T-helper 2 cell treated with Interferon-gamma antibody and Interleukin-4, amounts not matched to agents 100 ng/mL and 5 ng/mL, for 36 hours (primary cell): ENCODE measurements at places on chromosomes 3 and 15. TPM values are rescaled to one million over a fixed set of nuclear protein-coding genes. Genes with fewer than 3 reads are reported as not detected.

Gene CADPS
- total RNA-seq: not detected in 2 replicates

Gene RAD51
- total RNA-seq: 64.7 and 64.9 TPM in 2 replicates

Gene GOLGA8R
- total RNA-seq: 9.1 and 10.2 TPM in 2 replicates

Gene CCRL2
- total RNA-seq: 3.5 and 4.1 TPM in 2 replicates

Gene DAZL
- total RNA-seq: 0.07 TPM in 1 of 2 replicates, not detected in the other

Gene CCR1
- 3.7 TPM in 2 replicates for total RNA-seq

Gene HYKK
- total RNA-seq: 0.77 and 1.2 TPM in 2 replicates

Gene PTX3
- 0.11 TPM in 1 of 2 replicates, not detected in the other for total RNA-seq

Gene RTP1
- not detected in 2 replicates for total RNA-seq

Gene ZMYND10
- total RNA-seq: 3.6 and 4.6 TPM in 2 replicates

Gene RAB8B
- total RNA-seq: 111 and 120 TPM in 2 replicates

Gene ZDHHC19
- total RNA-seq: not detected in 2 replicates

Gene AGBL1
- total RNA-seq: not detected in 2 replicates

Gene PDZRN3
- total RNA-seq: not detected in 2 replicates

Gene SLC28A1
- not detected in 2 replicates for total RNA-seq

Gene USP13
- 11.8 and 13.0 TPM in 2 replicates for total RNA-seq

Gene NR1D2
- 2.3 and 2.5 TPM in 2 replicates for total RNA-seq

Gene CLRN1
- total RNA-seq: not detected in 2 replicates

Gene CD86
- 9.3 and 12.4 TPM in 2 replicates for total RNA-seq

Gene SCAANT1
- total RNA-seq: not detected in 2 replicates

Gene CDHR4
- total RNA-seq: not detected in 2 replicates

Gene SOX2
- not detected in 2 replicates for total RNA-seq

Gene PCLAF
- total RNA-seq: 101 and 115 TPM in 2 replicates

Gene AHSG
- total RNA-seq: not detected in 2 replicates

Gene IGDCC3
- total RNA-seq: not detected in 2 replicates
